ENCODE measurements at places on chromosomes 13 and 19.
A peak's percentile ranks its signal among the peaks of the same experiment; 100 is the strongest.

DNA sequence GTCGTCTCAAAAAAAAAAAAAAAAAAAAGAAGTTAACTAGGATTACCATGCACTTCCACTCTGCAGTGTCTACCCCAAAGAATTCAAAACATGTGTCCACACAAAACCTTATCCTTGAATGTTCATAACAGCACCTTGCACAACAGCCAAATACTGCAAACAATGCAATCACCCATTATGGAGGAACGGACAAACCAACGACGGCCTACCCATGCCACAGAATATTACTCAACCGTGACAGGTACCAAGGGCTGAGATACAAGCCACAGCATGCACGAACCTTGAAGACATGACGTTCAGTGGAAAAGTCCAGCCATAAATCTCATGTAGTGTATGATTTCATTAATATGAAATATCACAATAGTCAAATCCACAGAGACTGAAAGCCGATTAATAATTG, 3.0 kb upstream of the SHISA7 start:
- no peak for DNase-seq

- no peak for DNase-seq
These were observed 20.8 kb upstream of the SGCG start for GRCh38 chr13:23159760-23160637.

DNA sequence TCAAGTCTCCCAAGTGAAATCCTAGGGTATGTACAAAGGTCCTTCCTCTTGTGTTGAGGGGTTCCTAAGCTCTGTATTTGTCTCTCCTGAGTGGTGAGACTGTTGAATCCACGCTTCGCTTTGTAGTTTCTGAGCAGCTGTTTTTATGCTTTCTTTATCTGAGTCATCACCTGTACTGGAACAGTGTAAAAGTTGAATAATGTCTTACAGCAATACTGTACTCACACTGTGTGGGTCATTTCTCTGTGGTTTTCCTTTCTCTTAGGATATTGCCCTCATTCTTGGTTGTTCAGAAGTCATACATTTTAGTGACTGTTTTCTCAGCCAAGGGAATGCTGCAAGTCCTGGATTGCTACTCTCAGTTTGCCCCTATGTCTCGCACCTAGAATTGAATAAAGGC, 1596.6 kb downstream of the SLITRK5 start:
- no peak for DNase-seq

DNA sequence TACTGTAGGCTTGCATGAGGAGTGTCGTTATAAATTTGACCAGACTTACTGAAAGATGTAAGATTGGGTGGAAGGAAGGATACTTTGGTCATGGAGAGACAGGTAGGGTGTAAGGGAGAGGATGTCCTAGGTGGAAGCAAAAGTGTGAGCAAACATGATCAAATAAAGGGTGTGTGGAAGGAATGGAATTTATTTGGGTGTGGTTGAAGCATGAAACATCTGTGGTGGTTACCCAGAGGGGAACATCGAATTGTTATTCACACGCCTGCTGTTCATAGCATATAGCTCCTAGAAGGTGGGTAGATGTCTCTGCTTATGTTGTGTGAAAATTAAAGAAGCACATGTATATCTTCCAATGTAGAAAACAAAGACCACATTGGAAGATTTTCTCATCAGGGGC, 157.7 kb downstream of the ATP8A2 start:
- no peak for DNase-seq

DNA sequence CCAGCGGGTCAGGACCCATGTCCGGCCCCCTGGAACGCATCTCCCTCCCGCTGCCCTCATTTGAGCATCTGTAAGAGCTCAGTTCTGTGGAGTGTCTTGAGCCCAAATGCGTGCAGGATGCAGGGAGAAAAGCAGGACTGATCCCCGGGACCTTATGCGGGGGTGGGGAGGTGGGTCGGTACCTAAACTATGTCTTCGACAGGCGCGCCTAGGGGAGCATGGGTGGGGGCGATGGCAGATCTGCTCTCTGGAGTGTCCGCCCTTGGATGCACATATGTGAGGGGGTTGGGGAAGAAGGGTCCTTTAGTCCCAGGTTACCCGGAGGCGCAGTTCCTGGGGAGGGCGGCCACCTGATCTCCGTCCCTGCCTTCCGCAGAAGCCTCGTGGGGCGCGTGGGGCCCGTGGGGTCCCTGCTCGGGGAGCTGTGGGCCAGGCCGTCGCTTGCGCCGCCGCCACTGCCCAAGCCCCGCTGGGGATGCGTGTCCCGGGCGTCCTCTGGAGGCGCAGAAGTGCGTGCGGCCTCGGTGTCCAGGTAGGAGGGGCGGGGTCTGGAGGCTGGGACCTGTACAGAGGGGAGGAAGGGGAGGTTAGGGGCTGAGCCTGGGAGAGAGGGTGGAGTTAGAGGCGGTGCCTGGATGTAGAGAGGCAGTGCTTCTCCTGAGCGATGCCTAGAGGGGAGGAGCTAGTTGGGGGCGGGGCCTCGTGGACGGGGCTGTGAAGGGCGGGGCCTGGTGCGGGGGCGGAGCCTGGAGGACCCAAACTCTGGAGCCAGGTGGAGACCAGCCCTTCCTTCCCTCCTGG, 2.9 kb downstream of the CILP2 start:
- peak; percentile 86 for DNase-seq

DNA sequence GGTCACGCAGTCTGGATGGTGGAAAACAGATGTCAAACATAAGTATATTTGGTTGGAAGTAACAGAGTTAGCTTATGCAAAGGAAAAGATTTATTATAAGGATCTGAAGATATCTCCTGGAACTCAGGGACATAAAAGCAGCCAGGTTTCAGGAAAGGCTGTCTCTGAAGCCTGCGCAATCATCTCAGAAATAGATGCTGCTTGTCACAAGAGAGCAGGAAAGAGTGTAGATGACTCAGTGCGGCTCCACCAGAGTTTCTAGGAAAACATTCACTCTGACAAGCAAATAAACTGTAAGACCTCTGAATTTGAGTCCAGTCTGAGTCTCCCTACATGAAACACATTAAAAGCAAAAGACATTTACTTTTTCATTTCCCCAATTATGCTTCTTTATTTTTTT, 220.4 kb upstream of the HTR2A start:
- DNase-seq, result no peak

GRCh38 chr13:48782429-48782840, 128.7 kb downstream of the CYSLTR2 start:
- no peak for DNase-seq

GRCh38 chr13:101331731-101332130, 84.6 kb downstream of the NALCN start:
- no peak for DNase-seq

DNA sequence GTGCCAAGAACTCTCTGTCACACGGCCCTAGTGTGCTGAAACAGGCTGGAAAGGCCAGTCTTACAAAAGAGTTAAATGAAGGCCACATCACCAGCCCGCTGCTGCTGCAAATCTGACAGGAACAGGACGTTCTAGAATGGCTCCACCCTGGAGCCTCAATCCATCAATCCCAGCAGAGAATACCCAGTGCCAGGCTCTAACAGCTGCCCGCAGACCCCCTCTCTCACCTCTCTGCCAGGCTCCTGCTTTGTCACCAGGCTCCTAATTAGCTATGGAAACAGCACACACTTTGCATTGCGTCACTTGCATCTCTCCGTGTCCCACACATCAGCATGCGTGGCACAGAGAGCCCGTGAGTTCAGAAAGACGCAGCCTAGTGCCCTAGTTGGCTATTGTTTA, 314.1 kb downstream of the FOXO1 start:
- DNase-seq, result no peak

DNA sequence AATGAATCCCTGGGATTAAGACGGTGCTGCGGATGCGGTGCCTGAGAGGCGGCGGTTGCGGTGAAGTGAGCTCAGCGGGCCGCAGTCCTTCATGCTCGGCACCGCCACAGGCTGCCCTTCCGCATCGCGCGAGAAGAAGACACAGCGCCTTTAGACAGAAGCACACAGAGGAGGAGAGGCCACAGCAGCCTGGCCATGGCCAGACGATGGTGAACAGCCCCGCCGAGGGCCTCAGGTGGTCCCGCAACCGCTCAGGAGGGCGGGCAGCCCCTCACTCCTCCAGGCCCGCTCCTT, 459.2 kb downstream of the MYO16 start:
- DNase-seq, result no peak

- no peak for DNase-seq
These were observed 14.6 kb upstream of the PTOV1 start for GRCh38 chr19:49836176-49837008.

- DNase-seq, result no peak
These were observed 35.0 kb upstream of the MATK start for GRCh38 chr19:3821156-3821555.

- DNase-seq, result peak; percentile 35
These were observed at the start of gene ZNF577 for GRCh38 chr19:51887522-51888498. ZNF577 (minus strand) TSS chr19:51887951; CDS start chr19:51880382, 7,569 bp downstream.

DNA sequence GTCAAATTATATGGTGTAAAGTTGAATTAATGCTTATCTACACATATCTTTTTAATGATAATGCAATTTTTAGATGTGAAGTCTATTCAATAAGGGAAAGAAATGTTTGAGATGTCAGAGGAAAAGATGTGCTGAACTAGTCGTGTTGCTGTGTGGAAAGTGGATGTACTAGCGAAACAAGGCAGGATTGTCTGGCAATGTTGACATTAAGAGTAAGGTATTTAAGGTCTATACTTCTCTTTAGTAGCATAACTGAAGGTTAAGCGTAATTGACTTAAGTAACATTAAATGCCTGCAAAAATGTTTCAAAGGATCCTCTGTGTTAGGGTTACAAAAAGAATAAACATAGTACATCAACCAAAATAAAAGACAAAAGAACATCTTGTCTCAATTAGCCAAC, 787.3 kb upstream of the KLHL1 start:
- no peak for DNase-seq

DNA sequence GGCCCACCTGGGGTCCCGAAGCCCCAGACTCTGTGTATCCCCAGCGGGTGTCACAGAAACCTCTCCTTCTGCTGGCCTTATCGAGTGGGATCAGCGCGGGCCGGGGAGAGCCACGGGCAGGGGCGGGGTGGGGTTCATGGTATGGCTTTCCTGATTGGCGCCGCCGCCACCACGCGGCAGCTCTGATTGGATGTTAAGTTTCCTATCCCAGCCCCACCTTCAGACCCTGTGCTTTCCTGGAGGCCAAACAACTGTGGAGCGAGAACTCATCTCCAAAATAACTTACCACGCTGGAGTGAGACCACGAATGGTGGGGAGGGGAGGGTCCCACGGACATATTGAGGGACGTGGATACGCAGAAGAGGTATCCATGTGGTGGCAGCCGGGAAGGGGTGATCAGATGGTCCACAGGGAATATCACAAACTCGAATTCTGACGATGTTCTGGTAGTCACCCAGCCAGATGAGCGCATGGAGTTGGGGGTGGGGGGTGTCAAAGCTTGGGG, 1.0 kb upstream of the ICAM5 start:
- DNase-seq, result peak; percentile 63

- DNase-seq, result no peak
These were observed 34.3 kb upstream of the TPM4 start for GRCh38 chr19:16041991-16042386.

DNA sequence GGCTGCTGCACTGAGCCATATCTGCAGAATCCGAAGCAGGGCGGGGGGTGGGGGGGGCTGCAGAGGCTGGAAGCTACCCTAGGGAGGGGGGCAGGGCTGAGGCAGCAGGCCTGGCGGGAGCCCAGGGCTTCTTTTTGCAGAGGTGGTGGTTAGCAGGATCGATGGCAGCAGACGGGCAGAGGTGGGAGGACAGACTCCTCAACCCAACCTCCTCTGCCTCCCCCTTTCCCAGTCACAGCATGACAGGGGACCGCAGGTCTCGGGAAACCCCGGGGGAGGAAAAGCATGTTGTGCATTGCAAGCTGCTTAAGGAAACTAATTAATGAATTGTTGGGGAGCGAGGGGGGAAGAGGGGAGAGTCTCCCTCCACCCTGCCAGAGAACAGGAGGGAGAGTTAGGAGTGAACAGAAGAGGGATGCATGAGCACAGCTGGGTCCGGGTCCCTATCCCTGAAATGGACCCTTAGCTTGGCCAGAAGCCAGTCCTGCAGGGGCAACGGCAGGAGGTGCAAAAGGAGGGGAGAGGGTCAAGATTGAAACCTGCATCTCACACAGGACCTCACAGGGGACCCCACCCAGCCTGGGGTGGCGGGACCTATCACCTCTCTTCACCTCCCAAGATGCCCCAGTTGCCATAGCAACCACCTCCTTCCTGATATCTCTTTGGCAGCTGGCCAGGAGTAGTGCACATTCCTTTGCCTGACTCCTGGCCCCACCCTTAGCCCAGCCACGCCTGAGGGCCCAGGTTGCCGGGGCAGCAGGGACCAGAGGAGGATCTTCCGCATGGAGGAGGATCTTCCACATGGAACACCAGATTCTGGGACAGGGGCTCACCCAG, 1.8 kb downstream of the FXYD7 start:
- DNase-seq, result no peak

DNA sequence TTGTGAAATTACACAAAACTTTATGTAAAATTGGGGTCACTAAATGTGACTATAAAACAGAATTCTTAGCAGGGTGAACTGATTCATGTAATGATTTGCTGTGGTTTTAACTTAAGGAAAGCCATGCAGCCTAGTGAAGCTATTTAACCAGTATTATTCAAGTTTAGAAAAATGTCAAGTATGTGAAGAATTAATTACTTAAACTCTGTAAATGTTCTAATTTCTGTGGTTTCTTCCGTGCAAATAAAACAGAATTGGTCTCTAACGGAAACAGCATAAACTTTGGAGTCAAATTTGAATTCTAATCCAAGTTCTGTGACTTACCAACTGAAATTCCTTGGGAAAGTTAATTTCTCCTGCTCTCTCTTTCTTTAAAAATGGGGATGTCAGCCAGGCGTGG, 13.3 kb downstream of the CDC16 start:
- DNase-seq, result no peak

- no peak for DNase-seq
These were observed 506 bp upstream of the GAS6 start for GRCh38 chr13:113864273-113864890.

DNA sequence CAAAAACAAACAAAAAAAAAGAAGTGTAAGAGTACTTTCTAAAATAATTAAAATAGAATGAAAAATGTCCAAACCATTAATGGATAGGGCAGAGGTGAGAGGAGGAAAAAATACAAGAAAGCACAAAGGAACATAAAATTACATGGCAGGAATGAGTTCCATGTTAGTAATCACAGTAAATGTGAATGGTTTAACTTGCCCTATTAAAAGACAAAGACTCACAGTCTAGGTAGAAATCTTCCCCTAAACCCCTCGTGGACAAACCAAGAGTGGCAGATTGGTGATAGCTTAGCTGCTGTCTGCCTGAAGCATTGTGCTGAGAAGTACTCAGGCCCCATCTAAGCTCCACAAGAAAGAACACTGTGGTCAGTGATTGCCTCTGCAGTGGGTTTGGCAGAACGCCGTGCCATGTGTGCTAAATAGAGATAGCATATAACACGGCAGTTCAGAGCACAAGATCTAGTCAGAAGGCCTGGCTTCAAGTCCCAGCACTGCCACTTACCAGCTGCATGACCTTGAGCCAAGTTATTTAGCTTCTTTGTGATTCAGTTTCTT, 103.5 kb downstream of the DPF1 start:
- no peak for DNase-seq

GRCh38 chr19:13954185-13954584, 1.9 kb downstream of the DCAF15 start:
- no peak for DNase-seq

GRCh38 chr19:15321739-15322138, 10.6 kb downstream of the BRD4 start:
- DNase-seq, result no peak

- peak; percentile 78 for DNase-seq
These were observed 3.0 kb downstream of the CNFN start for GRCh38 chr19:42386974-42387707.

Measured in activated naive CD8-positive, alpha-beta T cell treated with anti-CD3 and anti-CD28 coated beads, Interleukin-2, amount 50 U/mL, for 24 hours (primary cell).